Stimulated activated CD8-positive, alpha-beta memory T cell treated with anti-CD3 and anti-CD28 coated beads, Interleukin-15, amount 100 ng/mL, for 1 hour (primary cell): ENCODE measurements at places on chromosomes 2 and 18.

GRCh38 chr2:105712166-105712915 is 32.4 kb upstream of the NCK2 start:
- no peak for DNase-seq

DNA sequence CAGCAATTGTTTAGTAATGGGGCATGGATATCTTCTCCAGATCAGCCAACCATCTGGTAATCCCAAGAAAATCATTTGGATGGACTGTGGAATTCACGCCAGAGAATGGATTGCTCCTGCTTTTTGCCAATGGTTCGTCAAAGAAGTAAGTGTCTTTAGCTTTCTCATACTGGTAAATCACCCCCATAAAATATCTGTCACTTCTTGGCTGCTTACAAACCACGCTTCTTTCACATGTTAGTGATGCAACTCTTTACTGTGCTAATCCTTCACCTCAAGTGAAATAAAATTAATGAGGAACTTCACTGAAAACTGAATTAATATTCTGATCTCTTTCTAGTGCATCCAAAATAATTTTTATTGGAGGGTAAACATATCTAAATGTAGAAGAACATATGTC is 18.9 kb downstream of the CPO start:
- DNase-seq: no peak

DNA sequence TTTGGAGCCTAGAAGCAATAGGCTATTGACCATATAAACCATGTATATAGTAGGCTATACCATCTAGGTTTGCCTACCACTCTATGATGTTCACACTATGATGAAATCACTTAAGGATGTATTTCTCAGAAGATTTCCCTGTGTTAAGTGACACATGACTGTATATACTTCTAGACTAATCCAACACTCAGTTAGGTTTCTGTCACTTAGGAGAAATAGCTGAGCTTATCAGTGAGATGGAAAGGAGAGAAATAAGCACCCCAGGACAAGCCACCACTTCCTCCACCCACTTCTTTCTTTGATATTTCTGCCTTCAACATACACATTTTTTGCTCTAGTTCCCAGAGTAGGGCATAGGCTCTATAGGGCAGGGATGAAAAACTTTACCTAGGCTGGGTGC is 7.8 kb downstream of the PECR start:
- no peak for DNase-seq

DNA sequence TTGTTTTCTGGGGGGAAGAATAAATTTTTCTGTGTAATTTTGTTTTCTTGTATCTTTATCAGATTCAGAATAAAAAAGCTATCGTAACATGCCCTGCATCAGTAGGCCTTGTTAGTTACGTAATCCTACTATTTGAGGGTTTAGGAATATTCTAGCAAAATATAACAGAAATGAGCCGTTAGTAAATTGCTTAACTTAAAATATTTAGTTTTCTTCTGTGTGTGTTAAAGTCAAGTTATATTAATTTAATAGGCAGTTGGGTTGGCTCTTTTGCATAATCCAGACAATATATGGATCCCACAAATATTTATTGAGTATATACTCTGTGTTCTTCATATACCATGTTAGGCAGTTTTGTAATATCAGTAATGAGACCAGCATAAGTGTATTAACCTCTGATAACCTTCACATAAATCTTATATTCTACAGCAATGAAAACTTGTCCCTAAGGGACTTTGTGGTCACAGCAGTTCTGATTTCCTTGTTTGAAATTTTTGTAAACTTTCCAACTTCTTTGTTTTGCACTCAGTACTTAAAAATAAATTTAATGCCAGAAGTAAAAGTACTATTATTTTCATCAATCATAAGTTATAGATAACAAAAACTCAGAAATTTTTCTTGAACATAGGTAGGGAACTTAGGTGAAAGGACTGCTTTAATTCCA is 151.9 kb downstream of the FMNL2 start:
- no peak for DNase-seq

DNA sequence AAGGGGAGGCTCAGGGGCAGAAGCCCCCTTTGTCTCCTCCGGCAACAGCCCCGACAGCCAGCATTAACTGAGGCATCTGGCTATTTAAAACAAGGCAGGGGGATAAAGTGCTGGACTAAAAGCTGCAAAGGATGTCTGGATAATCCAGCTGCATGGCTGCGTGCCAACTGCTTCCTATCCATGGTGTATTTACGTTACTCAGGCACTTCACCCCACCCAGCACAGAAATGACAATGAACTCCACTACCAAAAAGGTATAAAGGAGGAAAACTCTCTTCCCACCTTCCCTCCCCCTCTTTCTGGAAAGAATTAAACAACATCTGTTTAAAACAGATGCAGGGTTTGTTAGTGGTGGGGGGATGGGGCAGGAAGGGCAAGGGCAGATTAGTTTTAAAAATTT is 82.5 kb downstream of the SPRED2 start:
- no peak for DNase-seq

DNA sequence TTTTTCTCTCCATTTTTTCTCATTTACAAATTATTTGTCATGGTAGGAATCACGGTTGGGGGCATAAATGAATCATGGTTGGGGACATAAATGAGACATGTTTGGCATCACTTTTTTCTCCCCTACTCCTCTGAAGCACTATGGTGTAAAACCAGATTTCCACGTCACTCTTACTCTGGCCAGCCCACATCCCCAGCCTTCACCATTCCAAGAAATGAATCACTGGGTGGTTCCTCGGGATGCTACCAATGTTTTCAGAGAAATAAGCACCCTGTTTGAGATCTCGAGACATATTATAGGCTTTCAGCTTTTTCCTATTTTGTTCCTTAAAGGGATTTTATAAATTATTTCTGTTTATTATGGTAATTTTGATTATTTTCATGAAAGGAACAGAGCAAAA is 155.0 kb upstream of the SLC8A1 start:
- no peak for DNase-seq

DNA sequence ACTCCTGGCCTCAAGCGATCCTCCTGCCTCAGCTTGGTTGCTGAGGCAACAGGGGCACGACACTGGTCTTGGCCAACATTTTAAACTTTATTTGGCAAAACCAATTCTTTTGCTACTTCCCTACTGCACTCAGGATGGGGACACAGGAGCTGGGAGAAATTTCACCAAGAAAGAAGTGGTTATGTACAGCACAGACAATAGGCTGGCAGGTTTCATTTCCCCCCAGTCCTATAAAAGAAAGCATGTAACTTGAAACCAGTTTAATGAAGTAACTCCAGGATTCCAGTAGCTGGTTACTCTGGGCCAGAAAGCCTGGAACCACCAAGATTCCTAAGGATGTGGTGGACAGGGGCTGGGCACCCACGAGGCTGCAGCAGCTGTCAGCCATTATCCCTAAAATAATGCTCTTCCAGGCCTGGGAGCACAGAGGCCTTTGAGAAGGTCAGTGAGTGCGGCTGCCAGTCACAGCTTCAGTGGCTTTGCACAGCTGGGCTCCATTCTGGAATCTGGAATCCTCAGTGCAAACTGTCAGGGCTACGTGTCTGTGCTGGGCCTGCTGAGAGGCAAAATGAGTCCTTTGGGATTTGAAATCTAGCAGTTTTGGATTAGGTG is 142.3 kb upstream of the ITGA6 start:
- no peak for DNase-seq

GRCh38 chr2:109694190-109694589 is 80.0 kb downstream of the SOWAHC start:
- no peak for DNase-seq

GRCh38 chr2:213046431-213046830 is 105.0 kb downstream of the IKZF2 start:
- DNase-seq: no peak

GRCh38 chr2:121521359-121521758 is 9.3 kb upstream of the RNU4ATAC start:
- DNase-seq: no peak

GRCh38 chr18:76380791-76381405 is 114.1 kb downstream of the ZNF516 start:
- DNase-seq: no peak

GRCh38 chr2:121596221-121597080 is 52.8 kb downstream of the CLASP1 start:
- no peak for DNase-seq

- DNase-seq: no peak
Measured at GRCh38 chr2:227370092-227370491, 9.0 kb downstream of the TM4SF20 start.

- DNase-seq: no peak
Measured at GRCh38 chr2:222827417-222827816, 33.4 kb upstream of the ACSL3 start.

DNA sequence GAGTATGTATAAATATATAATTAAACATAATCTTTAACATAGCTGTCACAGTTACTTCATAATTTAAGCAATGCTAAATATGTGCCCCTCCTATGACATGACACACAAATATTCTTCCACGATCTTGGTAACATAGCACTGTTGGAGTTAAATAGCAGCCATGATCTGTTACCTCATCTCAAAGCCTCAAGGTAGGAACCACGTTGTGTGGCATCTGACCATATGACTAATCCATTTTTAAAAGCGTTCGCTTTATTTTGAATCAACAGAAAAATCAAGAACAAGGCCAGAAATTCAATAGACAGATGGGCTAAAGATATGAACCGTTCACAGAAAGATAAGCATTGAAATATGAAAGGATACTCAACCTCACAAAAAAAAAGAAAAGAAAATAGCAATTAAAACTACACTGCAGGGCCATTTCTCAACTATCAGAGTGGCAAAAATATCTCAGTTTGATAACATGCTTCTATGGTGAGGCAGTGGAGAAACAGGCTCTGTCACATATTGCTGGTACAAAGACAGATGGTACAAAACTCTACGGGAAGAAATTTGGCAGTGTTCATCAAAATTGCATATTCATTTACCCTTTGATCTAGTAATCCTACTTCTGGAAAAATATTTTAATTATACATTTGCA is 105.9 kb downstream of the TMX3 start:
- no peak for DNase-seq

DNA sequence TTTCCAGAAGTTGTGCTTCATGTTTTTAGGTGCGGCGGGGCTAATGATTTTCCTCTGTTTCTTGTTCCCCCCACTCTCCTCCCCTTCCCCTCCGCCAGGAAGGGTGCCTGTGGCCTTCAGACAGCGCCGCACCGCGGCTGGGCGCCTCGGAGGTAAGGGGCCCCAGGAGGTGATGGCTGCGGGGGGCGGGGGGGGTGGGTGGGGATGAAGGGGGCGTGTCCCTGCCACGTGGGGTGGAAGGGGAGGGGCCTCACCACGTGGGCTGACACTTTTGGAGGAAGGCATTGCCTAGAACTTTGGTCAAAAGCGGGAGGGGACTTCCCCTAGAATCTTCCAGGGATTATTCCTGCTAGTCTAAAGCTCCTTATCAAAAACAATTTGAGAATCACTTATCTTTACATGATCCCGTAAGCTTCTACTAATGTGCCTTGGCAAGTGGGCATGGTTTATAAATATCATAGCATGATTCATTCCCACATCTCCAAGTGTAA is 83.1 kb downstream of the FAM210A start:
- no peak for DNase-seq
